ENCODE measurements at places on chromosomes 1 and 21.

GRCh38 chr1:184958554-184959353 is 15.6 kb downstream of the NIBAN1 start:
- DNase-seq, result no peak

GRCh38 chr1:7389906-7390603 is 381.0 kb upstream of the VAMP3 start:
- no peak for DNase-seq

DNA sequence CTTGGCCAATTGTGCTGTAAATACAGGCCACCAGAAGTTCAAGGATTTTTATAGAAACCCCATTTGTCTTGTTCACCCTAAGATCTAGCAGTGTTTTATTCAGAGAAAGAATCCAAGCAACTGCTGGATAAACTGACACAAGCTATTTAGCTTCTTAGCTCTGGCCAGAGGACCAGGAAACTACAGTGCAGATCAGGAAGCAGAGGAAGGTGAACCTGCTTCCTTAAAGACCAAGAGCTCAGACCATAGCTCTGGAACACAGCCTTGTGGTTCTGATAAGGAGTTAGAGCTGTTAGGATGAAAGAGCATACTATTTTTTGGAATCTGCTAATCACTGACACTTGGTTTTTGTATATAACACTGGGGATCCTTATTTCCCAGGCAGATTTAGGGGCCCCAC is 5.2 kb upstream of the CCDC17 start:
- DNase-seq, result no peak

DNA sequence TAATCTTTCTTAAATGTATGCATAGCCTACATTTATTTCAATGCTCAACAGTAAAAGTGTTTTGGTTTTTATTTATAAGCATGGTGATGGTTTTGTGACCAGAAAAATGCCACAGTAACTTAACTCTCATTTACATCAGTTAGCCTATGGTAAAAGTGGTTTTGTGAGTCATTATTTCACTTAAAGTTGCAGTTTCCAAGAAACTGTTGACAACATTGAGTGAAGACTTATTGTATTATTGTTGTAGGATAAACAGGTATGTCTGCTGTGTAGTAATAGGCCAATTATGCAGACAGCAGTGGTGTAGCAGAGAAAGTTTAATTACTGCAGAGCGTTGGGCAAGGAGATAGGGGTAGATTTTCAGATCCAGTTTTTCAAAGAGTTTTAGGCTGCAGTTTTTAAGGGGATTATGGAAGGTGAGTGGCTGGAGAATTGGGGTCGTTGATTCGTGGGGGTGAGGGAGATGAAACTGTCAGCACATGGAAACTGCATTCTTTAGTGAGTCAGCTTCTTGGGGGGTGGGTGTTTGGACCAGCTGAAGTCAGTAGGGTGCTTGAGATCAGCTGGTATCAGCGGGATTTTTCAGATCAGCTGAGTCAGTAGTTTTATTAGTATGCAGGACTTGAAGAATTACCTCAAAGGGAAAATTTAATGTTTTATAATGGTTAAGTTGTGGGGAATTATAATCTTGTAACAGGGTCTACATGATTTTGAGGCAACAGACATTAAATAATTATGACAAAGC is 168.7 kb upstream of the FMN2 start:
- DNase-seq, result no peak

GRCh38 chr1:230141021-230141648 is 74.1 kb downstream of the GALNT2 start:
- DNase-seq, result no peak

- DNase-seq, result no peak
Observed at GRCh38 chr1:37147392-37147831, 113.1 kb upstream of the GRIK3 start.

DNA sequence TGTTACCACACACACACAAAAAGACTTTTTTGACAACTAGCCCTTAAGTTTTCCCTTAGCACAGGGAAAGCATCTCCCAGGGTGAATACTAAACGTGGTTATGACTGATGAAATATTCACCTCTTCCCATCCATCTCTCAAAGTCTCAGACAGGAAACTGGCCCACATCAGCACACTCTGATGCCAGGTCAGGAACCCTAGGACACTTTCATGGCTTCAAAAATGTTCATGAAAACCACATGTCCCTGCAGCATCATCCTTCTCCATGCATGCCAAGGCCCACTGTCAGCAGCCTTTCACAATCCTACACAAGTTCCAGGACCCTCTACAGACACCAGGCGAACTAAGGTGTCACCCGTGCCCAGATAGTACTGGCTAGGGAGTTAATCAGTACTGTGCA is 68.7 kb downstream of the DNTTIP2 start:
- DNase-seq, result no peak

- DNase-seq, result no peak
Observed at GRCh38 chr1:24425441-24425840, 9.8 kb downstream of the NIPAL3 start.

DNA sequence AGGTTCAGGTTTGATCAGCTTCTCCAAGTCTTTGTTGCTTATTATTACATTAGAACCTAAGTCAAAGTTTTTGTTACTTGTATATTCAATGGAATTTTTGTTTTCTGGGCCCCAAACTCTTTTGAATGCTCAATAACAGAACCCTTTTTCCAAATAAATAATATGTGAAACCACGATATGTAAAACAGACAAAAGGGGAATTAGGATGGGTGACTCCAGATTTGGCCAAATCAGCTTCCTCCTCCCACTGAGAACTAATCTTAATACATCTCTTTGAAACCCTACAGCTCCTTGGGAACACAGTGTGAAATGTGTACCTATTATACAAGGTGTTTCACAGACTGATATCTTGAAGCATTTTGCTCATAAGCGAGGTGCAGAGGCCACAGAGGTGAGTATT is 67.0 kb upstream of the TNFSF18 start:
- no peak for DNase-seq

DNA sequence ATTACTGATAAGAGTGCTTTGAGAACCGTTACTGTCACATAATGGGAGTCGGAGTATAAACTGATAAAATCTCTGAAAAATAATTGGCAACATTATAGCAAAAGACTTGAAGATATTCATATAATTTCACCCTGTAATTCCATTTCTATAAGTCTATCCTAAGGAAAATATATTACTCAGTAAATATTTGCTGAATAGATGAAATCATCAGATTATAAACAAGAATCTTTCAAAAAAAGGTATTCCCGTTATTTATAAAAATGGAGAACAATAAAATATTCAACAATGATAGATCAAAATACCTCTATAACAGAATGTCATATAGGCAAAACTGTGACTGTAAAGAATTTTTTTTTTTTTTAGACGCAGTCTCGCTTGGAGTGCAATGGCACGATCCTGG is 42.4 kb upstream of the PTCH2 start:
- DNase-seq, result no peak

- no peak for DNase-seq
Observed at GRCh38 chr1:98733782-98734112, 72.2 kb downstream of the SNX7 start.

DNA sequence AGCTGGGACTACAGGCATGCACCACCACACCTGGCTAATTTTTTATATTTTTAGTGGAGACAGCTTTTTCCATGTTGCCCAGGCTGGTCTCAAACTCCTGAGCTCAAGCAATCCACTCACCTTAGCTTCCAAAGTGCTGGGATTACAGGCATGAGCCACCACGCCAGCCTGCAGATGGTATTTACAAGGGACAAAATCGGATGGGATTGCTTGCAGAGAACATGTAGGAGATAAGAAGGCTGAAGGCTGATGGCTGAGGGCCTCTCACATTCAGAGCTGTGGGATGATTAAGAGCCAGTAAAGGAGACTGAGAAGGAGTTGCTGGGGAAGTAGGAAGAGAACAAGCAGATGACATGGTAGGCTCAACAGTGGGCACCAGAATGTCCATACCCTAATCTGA is 24.0 kb upstream of the QSOX1 start:
- no peak for DNase-seq

- no peak for DNase-seq
Observed at GRCh38 chr1:29461115-29461739, 224.9 kb downstream of the PTPRU start.

DNA sequence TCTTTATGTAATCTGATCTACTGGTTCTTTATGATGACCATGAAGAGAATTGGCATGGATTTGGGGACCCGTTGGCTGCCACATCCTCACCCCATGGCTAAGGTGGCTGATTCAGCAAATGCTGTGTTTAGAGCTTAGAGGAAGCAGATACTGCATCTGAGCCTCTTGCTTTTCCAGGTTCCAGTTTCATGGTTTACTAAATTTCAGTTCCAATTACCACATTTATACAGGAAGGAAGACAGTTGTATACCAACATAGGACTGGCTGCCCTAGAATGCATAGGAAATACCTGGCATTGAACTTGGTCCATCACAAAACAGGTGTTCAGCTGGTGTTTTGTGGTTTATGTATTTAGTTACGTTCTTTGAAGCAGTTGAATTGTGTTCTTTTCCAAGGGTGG is 107.1 kb downstream of the ST3GAL3 start:
- DNase-seq, result no peak

GRCh38 chr21:44905728-44906090 is 15.0 kb downstream of the ITGB2 start:
- DNase-seq, result no peak

DNA sequence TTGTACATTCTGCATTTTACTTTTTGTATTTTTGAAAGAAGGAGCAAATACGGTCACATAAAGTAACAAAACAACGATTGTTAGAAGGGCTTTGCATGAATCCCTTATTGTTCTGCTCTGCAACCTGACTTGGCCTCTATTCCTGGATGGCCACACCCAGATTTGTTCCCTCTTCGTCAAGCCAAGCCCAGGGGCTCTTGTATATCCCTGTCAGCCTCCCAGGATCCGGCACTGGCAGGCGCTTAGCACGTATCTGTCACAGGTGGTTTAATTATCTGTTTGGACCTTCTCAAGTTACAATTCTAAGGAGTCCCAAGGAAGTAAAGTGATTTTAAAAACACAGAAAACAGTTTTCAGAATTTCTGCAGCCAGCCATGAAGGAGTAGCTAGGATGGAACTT is 28.0 kb downstream of the CRYAA start:
- DNase-seq, result no peak

DNA sequence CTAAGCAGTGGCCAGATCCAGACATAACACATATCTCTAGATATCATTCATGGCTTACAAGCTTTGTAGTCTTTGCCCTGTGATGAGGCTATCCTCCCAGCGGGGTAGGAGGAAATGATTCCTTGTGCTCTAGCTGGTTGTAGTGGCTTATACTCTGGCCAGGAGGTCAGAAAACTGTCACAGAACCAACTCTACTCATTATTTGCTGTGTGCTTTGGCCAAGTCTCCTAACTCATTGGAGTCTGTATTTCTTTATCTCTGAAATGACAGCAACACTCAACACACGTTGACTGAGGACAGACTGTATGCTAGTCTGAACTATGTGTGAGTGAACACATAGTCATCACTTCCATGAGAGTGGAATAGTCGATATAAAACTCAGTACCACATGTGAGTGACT is 116.7 kb upstream of the F3 start:
- DNase-seq, result no peak

DNA sequence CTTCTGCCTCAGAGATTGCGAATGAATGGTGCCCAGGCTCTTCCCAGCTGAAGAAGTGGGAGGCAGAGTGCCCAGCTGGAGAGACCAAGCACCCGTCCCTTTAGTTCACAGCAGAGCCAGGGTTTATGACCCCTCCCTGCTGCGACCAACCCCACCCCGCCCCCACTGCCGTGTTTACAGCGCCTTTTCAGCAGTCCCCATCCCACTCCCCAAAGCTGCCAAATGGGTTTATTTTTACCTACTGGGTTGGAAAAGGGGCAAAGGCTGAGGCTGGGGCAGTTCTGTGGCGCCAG is 23.6 kb downstream of the DYRK3 start:
- DNase-seq, result no peak

GRCh38 chr1:169949139-169949538 is 55.4 kb upstream of the SCYL3 start:
- DNase-seq, result no peak

DNA sequence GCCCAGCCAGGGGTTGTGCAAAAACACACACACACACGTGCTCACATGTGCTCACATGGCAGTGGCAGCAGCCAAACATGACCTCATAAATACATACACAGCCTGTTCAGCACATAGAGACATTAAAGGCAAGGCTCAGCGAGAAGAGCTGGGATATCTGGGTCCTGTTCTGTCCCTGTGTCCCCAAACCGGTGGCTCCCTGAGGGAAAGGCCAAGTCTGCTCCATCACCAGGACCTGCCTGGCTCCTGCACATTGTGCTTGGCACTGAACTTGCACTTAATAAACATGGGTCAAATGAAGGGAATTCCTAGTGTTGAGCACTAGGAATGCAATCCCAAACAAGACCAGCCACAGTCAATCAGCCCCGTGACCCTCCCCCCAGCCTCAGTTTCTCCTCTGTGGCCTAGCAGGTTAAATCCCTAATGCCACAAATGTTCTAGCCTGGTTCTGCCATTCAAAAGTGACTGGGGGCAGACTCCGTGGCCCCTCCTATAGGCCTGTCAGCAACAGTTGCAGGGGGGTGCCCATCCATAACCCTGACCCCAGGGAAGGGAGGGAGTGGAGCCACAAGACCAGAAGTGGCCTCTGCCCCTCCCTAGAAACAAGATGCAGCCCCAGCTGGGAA is 160.9 kb upstream of the VAMP3 start:
- DNase-seq, result no peak

GRCh38 chr1:71357708-71358107 is 276.9 kb upstream of the ZRANB2 start:
- no peak for DNase-seq

- no peak for DNase-seq
Observed at GRCh38 chr1:28326515-28326914, 2.3 kb upstream of the MED18 start.

GRCh38 chr1:239233626-239234025 is 152.7 kb upstream of the CHRM3 start:
- no peak for DNase-seq

- DNase-seq, result no peak
Observed at GRCh38 chr1:179770887-179771502, 27.9 kb downstream of the FAM163A start.

DNA sequence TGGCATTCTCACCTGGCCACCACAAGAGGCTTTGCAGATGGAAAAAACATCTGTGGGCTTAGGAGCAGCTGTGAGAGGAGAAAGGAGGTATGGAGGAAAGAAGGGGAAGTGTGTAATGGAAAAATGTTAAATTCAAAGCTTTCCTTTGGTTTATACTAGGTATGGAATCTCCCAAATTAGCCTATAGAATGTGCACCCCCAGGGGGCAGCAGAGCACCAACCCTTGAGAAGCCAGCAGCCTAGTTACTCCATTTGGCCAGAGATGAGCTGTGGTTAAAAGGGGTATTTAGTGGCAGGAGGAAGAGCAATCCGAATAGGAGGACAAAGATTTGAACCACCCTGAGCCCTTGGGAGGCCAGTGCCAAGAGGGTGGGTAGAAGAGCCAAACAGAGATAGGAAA is 97.5 kb upstream of the CTTNBP2NL start:
- no peak for DNase-seq

DNA sequence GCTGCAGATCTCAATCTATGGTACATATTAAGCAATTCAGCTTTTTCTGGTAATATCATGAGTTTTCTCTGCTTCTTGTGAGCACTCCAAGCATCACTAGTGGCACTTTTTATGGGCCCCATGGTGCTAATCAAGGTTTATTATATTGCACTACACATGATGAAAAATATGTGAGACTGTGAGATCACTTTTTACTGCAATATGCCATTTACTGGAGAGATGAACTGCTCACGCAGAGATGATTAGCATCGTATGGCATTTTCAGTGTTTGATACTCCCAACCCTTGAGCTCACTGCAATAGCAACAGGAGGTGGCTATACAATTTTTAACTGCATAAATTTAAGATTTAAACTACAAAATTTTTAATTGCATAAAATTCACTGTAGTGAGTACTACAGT is 8.7 kb upstream of the KCNK1 start:
- DNase-seq, result no peak

GRCh38 chr1:39117899-39118450 is 86.5 kb upstream of the MACF1 start:
- DNase-seq, result no peak
